ENCODE measurements at places on chromosomes 1 and 21.

DNA sequence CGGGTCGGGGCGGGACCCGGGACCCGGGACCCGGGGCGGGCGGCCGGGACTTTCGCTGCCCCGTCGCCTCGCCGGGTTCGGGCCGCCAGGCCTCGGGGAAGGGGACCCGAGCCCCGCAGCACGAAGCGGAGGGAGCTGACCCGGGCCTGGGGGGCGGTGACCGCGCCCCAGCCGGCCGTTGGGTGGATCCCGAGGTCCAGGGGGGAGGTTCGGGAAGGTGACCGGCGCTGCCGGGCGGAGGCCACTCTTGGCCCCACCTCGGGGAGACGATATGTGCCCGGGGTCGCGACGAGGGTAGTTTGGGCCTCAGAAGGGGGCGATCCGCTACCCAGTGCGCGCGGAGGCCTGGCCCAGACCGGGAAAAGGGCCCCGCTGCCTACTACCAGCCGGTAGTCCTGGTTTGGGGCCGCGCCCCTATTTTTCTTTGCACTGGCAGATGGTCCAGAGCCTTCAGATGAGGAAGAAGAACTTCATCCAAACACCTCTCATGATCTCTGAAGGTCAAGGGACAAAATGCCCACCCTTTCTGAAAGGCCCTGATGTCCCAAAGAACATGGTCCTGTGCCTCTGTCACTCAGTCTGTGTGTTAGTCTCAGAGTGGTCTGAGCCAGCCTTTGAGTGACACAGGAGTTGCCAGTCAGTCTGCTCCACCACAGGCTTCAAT lies 766 bp downstream of the AGO4 start:
- DNase-seq, result peak; percentile 25

- no peak for DNase-seq
Measured at GRCh38 chr1:108511764-108512163, 48.1 kb upstream of the EEIG2 start.

GRCh38 chr1:213661302-213661701 lies 326.5 kb upstream of the PROX1 start:
- no peak for DNase-seq

DNA sequence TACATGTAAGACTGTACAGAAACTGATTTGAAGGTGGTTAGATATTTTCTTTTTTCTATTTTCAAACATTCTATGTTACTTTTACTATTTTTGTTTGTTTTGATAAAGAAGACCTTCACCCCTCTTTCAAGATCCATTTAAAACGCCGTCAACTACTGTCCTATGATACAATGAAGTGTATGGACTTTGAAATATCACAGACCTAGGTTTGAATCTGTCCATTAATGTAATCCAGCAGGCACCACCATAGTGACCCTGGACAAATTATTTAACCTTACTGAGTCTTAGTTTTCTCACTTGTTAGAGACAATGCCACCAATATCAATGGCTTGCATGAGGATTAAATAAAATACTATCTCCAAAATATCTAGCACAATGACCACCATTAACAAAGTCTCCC lies 2.0 kb downstream of the FRRS1 start:
- DNase-seq, result no peak

DNA sequence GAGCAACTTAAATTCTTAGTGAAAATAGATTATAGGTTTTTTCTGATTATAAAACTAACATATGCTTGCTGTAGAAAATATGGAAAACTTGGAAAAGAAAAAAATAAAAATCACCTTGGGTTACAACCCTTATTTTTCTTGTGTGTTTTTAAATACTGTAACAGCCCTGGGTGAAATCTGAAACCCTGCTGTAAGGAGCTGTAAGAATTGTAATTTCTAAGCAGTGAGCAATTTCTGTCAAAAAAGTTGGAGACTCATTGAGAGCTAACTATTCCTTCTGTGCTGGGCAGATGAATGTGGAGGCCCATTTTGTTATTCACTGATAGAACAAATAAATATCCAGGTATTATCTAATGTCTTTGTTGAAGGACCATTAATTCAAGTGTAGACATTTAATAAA lies 42.6 kb downstream of the ADCY10 start:
- no peak for DNase-seq

DNA sequence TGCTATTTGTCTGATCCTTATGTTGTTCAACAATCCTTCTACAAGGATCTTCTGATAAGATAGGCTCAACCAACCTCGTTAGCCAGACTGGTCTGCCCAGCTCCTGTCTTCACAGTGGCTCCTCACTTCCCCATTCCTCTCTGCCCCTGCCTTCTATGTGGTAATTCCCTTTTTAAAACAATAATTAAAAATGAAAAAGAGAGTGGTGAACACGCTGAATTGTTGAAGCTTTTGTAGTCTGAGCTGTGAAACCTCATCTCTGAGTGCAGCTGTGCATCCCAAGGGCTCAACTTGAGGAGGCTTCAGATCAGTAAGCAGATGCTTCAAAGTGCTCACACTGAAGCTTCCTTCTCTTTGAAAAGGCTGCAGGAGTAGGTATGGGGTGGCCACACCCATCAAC lies 70.7 kb upstream of the JUN start:
- DNase-seq, result no peak

- peak; percentile 30 for DNase-seq
Measured at GRCh38 chr1:40078512-40079333, 18.3 kb downstream of the PPT1 start.

- DNase-seq, result no peak
Measured at GRCh38 chr1:162367073-162367472, 9.6 kb downstream of the SPATA46 start.

- DNase-seq, result no peak
Measured at GRCh38 chr1:30695439-30695841, 27.9 kb downstream of the MATN1 start.

DNA sequence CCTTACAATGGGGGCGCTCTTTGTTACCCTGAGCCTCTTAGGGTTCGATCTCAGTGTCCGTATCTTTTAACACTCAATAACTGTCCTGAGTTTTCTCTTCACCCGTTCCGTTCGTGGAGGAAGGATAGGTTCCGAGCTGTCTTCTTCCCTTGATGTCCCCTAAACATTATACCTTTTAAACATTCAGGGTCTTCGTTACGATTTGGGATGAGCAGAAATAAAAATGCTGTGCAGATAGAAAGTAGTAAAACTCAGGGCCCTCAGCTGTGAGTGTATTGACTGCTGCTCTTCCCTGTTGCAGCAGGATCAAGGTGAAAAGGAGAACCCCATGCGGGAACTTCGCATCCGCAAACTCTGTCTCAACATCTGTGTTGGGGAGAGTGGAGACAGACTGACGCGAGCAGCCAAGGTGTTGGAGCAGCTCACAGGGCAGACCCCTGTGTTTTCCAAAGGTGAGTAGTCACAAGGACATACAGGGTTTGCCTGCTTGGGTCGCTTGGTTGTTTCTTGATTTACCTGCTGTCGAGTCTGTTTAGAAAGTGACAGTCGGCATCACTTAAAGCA lies 784 bp downstream of the RPL11 start:
- DNase-seq, result no peak

DNA sequence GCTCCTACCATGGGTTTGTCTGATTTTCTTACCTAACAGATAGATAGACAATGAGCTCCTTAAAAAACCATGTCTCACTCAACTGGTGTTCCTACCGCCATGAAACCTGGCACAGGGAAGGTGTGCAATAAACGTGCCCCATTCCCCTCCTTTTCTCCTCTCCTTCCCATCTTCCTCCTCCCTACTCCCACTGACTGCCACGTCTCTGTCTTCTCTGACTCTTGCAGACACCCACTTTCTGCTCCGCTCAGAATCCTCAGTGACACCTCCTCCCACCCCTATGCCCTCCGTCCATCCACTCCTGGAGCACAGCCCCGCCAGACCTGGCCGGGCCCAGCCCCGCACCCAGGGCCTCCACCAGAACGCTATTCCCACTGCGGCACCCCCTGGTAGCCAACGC lies 52.9 kb downstream of the HMGB4 start:
- no peak for DNase-seq

GRCh38 chr1:153801786-153802697 lies 26.8 kb downstream of the SLC27A3 start:
- no peak for DNase-seq

DNA sequence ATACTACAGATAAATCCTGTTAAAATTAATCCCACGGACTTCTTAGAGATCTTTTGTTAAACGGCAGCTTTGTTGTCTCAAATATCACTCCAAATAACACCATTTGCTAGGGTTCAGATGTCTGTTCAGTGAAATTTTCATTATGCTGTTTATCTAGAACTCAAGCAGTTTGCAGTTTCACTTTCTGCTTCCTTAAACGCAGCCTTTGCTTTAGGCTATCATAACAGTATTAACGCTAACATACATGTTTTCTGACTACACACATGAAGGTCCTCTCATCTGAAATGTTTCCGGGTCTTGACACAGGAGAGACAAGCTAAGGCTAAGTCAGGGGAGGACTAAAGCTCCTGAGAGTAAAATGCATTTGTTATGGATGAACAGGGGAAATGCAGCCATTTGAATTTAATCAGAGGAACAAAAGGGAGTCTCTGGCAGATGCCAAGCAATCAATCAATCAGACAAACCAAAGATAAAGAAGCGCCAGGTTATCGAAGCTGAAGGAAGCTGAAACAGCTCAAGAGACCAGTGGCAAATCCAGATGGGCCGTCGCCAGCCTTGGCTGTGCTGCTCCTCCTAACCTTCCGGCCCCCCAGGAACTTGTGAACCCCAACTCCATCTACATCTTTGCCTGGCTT lies 16.9 kb downstream of the CCSAP start:
- DNase-seq, result no peak

GRCh38 chr21:45374826-45375455 lies 30.0 kb upstream of the COL18A1 start:
- no peak for DNase-seq

GRCh38 chr1:42343049-42343448 lies 8.0 kb upstream of the FOXJ3 start:
- DNase-seq, result no peak

GRCh38 chr1:22461678-22462527 lies 10.3 kb downstream of the ZBTB40 start:
- DNase-seq, result no peak

GRCh38 chr1:217402301-217402700 lies 228.6 kb downstream of the GPATCH2 start:
- DNase-seq, result no peak

DNA sequence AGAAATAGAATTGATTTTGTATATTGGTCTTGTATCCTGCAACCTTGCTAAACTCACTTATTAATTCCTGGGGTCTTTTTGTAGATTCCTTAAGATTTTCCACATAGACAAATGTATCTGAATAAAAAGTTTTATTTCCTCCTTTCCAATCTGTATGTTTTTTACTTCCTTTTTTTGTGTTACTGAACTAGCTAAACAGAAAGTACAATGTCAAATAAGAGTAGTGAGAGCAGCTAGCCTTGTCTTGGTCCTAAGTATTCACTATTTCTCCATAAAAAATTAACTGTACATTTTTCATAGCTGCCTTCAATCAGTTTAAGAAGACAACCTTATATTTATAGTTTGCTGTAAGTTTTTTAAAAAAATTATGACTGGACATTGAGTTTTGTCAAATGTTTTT lies 74.9 kb downstream of the FASLG start:
- no peak for DNase-seq

DNA sequence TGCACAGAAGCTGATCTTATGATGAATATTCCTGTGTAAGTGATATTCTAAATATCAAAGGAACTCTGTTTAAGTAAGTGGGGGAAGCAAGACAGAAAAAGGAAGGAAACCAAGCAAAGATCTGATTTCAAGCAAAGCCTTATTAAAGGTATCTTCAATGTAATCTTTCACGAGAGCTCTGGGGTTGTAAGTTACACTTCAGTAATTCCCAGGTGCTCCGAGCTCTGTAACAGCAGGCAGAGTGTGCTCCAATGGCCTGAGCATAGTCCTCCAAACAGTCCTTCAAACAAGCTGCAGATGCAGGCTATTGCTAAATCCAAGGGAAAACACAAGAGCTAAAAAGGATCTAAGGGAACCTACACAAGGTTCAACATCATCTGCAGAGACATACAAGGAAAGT lies 949.7 kb upstream of the TMPRSS15 start:
- no peak for DNase-seq

DNA sequence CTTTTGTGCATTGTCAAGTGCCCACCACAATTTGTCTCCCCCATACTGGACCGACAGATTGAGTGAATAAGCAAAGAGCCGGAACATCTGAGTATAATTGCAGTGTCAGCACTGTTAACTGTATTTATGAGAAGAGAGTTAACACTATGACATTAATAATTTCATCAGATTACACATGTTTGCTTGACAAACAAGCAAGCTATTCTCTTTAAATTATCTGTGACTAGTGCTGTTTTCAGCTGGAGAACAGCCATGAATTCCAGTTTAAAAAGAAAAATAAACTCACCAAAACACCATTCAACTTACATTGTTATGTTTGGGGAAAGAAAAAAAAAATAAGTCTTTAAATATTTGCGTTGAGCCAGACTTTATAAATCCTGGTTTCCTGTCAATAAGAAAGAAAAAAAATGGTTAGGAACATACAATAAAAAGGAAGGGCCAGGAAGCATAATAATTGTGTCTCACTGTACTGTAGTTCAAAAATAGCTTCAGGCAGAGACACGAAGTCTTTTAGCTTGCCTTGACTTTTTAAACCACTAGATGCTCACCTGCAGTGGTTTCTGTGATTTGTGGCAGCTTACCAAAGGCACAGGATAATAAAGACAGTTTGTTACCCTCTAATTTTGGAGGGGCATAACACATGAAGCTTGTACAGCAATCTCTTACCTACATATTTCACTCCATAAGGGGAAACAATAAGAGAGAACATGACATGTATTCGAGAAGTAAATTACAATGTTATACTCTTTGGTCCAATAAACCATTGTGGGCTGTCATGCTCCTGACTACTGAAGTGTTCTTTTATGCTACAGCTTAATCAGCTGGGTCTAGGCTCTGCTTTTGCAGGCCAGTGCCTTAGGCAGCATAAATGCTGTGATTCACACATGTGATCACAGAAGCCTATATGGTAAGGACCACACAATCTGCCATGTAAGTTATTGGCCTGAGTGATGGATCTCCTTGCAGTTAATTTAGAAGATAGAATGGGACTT lies 302.0 kb upstream of the ADGRL2 start:
- DNase-seq, result no peak

DNA sequence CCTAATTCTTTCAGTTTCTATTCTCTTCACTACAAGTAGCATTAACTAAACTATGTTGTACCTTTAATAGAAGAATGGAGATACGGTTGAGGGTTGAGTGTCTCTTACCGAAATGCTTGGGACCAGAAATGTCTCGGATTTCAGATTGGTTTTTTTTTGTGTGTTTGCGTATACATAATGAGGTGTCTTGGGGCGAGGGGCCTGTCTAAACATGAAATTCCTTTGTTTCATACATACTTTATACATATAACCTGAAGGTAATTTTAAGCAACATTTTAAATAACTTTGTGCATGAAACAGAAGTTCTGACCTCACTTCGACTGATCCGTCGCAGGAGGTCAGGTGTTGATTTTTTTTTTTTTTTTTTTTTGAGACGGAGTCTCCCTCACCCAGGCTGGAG lies 36.3 kb upstream of the MYOCOS start:
- no peak for DNase-seq

- no peak for DNase-seq
Measured at GRCh38 chr1:19764848-19765247, 34.9 kb downstream of the TMCO4 start.

GRCh38 chr21:45322960-45323461 lies 35.3 kb upstream of the POFUT2 start:
- DNase-seq, result no peak

Data from GM12891 (cell line).